ENCODE measurements at places on chromosomes 1 and 21. TPM values are rescaled to one million over a fixed set of nuclear protein-coding genes. Genes with fewer than 3 reads are reported as not detected.

- no peak for DNase-seq
These were observed 14.6 kb upstream of the TTC4 start for GRCh38 chr1:54701066-54701465.

The HSPG2 gene
- total RNA-seq, result 868 TPM

The ZBTB18 gene
- 10.6 TPM for total RNA-seq

DNA sequence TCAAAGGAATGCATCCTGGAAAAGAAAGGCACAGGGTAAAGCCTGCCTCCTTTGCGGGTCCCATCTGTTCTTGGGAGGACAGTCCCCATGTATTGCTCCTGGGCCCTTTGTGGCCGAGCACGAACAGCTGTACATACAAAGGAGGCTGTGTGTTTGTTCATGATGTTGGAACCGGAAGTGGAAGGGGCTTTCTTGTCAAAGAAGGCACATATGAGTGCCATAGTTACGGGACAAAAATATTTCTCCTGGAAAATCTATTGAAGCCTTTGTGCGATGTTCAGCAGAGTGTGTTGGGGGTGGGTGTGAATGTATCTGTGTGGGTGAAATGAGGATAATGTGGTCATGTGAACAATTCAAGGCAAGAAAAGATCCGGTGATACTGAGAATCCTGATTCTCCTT lies 297.6 kb downstream of the DISC1 start:
- DNase-seq, result no peak

The CD48 gene
- 6.8 TPM for total RNA-seq

DNA sequence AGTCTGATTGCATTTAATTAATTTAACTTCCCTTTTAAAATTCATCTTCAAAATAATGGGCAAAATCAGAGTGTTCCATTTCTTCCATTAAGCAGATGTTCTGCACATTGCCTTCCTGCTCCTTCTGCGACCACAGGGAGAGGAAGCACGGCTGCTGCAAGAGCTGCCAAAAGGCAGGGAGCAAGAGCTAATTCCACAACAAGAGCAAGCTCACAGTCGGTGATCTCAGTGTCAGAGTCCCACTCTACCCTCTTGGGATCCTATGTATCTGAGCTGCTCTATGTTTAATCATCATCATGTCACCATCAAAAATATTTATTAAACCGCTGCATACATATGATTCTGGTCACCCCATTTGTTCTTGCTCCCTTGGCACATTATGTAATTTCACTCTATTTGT lies 255.3 kb upstream of the CAMK1G start:
- no peak for DNase-seq

DNA sequence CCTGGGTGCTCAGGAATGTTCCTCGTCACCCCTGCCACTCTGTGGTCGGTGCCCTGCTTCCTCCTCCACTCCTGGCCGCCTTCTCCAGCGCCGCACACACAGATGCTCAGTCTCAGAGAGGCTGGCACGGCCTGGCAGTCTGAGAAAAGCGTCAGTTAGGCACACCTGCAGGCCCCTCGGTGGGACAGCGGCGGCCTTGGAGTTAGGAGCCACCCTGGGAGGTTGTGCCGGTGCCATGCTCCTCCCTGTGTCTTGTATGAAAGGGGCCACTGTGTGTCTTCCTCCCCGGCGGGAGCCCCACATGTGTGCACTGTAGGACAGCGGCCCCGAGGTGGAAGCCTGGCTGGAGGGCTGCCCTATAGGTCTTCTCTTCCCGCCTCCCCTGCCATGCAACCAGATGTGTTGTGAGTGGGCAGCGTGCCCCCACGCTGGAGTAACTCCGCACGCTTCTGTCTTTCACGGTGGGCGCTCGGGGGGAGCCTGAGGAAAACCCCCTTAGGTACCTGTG lies 145.2 kb downstream of the PGBD5 start:
- peak; percentile 68 for DNase-seq

- DNase-seq, result peak; percentile 90
These were observed 6.9 kb upstream of the S100A2 start for GRCh38 chr1:153572569-153573015.

All from aorta (tissue), 5 donors.